ENCODE measurements at places on chromosomes 1 and 21.

DNA sequence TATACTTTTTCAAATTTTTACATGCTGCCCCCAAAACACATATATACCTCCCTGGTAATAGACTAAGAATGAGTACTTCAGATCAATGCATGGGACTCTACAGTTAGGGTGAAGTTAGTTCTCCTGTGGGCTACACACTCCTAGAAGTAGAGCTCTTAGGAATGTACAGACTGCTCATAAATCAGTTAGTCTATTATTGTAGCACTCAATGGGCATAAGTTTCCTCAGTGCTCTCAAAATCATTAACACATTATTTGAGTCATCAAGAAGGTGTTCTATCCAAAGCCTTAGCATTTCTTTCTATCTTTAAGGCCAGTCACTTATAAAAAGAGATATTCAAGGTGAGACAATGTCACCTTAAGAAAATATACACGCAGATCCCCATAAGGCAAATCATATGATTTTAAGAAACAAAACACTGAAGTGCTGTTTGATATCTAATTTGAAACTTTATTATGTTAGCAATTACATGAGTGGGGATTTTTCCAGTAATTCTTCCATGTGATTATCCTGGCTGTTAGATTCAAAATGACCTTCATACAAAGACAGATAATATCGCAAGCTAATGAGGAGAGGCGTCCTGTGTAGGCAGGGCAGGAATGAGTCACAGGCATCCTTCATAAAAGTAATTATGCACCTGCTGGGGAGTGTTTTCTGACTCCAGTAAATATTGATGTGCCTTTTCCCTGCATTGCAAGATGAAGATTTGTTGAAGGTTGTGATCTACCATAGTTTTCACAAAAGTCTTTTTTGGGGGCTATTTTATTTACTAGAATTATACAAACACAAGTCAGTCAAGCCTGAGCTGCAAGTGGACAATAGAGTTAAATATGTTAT lies 167.2 kb upstream of the ATP1B1 start:
- DNase-seq = no peak

- no peak for DNase-seq
Observed at GRCh38 chr1:215210167-215210566, 127.6 kb downstream of the KCNK2 start.

DNA sequence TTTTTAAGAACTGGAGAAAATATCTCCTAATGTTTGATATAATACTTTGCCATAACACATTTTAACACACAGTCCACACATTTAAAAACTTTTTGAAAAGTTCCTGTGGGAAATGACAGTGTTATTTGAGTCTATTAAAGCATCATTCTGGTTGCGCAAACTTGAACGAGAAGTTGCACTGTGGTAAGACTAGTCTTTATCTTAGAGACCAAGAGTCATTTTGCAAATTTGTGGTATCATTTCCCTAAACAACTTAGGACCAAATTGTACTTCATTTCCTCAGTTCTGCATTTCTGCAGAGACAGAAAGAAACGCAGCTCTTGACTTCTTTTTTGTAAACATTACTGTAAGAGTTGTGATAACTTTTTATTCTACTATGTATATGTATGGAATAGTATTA lies at the start of gene RGS18:
TSS of gene RGS18 (plus strand) at position 282 of the 400 bp plus-strand sequence. CDS start 176 bp downstream, outside the sequence.
- no peak for DNase-seq

GRCh38 chr1:10709165-10709564 lies 87.3 kb downstream of the CASZ1 start:
- no peak for DNase-seq

DNA sequence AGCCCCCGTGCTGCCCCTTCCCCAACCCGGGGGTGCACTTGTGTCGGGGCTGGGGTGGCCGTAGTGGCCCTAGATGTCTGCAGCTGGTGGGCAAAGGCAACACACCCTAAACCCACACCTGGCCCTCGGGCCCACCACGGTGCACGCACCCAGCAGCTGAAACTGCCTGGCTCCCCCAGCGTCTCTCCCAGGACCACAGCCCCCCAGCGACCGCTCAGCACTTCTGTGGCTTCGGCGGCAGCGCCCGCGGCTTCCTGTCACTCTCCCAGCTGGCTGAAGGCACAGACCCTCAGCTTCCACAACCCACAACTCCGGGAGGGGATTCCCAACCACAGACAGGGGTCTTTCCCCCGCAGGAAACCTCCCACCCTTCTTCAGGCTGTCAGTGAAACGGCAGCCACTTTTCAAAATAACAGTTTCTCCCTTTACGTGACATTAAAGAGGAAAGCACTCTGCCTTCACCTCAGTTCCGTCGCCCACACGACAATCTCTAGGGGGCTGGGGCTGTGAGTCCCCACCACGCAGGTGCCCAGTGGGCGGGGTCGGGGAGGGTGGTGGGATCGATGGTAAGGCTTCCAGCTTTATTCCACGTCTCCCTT lies 40.7 kb upstream of the COL6A2 start:
- no peak for DNase-seq

GRCh38 chr1:78624035-78624434 lies 3.8 kb downstream of the IFI44L start:
- DNase-seq = no peak

- no peak for DNase-seq
Observed at GRCh38 chr1:230149751-230150584, 82.9 kb downstream of the GALNT2 start.

DNA sequence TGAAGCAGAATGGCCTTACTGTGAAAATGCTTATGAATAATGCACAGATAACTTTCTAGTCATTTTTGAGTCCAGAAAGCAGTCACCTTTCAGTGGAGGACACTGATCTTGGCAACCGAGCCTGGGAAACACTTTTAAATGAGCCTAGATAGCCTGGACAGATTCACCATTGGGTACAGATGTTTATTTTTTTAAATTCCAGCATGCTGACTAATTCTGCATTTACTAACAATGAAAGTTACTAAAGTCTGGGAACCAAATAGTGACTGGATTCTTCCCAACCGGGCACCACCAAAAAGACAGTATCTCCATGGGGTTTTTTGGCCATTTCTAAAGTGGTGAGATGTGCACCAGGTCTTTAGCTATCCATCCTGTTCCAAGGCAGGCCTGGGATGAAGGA lies 3.3 kb upstream of the FMOD start:
- no peak for DNase-seq

DNA sequence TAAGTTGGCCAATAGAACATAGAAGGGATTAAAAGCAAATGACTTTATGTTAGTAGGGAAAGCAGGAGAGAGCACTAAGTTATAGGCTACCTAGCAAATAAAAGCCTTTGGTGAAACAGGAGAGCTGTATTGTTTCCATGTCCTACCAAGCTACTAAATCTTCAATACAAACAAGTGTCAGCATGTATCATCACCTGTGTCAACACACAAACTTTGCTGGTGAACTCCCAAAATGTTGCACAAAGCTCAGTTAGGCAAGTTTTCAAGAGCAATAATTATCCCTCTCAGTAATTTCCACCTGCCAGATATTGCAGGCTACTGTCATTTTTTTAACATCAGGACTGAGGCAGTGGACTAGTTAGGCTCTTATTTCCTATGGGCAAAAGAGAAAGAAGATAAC lies 77.7 kb upstream of the ADAM30 start:
- DNase-seq = no peak

DNA sequence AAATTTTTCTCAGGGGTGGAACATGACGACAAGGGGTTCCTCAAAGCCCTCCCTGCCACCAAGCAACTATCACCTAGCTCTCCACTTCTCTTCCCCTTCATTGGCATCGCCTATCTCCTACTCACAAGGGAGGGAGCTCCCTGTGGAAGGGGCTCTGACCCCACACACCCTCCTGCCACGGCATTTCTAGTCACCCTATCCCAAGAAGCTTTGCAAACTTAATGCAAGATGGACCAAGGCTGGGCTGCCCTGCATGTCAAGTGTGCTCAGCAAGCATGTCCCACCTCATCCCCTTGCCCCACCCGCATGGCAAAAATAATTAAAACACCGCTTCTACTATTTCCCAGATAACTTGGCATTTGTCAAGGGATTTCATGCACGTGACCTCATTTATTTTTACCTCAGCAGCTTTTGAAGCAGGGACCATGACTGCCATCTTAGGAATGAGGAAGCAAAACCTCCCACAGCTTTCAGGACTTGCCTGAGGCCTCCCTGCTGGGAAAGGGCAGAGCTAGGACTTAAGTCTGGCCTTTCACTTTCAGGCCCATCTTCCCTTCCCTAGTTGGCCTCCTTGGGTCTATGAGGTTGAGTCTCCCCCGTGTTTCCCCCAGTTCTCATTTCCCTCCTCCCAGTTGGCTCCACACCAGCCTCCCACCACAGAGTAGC lies 161.3 kb downstream of the TSEN15 start:
- no peak for DNase-seq

DNA sequence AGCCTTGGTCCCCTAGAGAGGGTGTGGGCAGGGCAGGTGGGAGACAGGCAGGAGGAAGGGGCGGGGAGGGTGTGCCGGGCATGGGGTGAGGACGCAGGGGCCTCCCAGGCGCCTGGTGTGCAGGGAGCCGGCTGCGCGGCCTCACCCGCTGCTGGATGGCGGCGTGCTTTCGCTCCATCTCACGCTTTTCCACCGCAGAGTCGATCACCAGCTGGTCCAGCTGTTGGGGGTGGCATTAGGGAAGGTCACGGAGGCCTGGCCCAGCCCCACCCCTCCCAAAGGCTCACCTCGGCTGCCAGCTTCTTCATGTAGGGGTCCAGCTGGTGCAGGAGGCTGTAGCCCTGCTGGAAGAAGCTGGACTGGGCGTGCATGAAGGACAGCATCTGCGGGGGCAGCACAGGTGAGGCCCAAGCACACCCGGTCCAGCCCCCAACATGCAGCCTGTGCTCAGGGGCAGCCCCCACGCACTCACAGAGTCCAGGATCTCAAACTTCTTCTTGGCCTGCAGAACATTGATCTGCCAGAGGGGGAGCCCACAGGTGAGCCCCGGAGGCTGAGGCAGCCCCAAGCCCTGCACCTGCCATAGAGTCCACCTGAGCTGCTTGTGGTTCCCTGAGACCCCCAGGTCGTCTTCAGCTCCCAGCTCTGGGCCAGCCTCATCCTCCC lies 7.9 kb downstream of the ACAP3 start:
- DNase-seq = peak; percentile 26

GRCh38 chr1:219883400-219884332 lies 44.7 kb downstream of the SLC30A10 start:
- no peak for DNase-seq

GRCh38 chr1:43372172-43372571 lies 4.4 kb upstream of the ELOVL1 start:
- DNase-seq = no peak

DNA sequence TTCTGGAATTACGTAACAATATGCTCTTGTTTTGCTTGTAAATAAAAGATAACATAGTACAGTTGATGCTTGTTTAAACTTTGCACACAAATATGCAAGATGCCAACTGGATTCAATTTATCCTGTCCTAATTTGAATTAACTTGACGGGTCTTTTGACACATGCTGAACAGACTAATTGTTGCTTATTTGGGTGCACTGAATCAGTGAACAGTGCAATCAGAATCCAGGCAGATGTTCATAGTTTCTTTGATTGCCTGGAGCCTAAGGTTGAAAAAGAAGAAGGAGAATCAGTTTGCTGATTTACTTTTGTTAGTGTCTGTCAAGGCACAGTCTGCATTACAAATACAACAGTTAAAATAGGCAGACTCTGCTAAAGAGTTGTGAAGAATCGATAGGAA lies 307.9 kb downstream of the COL11A1 start:
- DNase-seq = no peak

DNA sequence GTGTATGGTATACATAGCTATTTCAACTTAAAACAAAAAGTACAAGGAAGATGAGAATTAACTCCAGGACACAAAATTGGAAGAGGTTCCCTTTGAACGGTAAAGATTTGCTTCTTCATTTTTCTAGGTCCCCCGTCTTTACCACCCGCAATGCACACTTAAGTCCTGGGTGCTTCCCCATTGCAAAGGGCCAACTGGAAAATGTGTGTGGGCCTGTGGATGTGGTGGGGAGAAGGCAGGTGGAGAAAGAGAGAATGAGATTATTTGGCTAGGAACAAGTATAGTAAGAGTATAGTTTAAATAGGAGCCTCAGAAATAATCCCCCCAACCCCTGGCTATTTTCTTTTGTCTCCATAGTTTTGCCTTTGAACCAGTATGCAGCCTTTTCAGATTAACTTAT lies 115.4 kb downstream of the HLX start:
- DNase-seq = no peak

GRCh38 chr1:56073614-56074006 lies 505.8 kb downstream of the PLPP3 start:
- no peak for DNase-seq

- peak; percentile 78 for DNase-seq
Observed at GRCh38 chr1:222464841-222465210, 83.1 kb downstream of the HHIPL2 start.
